Head of caudate nucleus (tissue), 42 donors: ENCODE measurements at places on chromosomes 12 and 14.

GRCh38 chr12:60072911-60073310, 477.1 kb downstream of the SLC16A7 start:
- DNase-seq = no peak

DNA sequence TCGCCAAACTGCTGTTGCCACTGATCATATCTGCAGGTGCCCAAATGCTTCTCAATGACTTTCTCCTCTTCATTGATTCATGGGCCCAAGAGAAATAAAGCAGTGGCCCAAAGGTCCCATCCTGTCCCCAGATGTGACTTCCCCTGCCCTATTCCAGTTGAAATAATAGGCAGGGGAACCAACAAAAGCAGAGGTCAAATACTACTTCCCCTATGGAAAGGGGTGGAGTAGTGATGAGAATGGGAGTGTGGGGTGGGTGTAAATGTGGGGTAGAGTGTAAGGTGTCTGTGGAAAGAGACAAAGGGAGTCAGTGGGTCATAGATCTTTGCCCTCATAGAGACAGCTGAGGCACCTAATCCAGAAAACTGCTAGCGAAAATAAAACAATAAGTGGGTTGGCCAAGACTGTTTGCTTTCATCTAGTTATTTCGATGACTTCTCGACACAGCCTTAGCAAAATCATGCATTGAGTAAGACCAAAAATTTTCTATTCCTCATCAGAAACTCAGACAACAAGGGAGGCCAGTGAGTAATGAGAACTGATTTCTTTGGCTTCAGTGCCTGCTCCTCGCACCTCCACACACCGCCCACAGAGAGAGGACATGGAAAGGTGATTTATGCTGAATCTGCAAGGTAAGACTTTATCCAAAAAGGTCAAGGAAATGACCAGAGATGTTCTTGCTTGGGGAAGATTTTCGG, 10.9 kb upstream of the IL22 start:
- DNase-seq = no peak

DNA sequence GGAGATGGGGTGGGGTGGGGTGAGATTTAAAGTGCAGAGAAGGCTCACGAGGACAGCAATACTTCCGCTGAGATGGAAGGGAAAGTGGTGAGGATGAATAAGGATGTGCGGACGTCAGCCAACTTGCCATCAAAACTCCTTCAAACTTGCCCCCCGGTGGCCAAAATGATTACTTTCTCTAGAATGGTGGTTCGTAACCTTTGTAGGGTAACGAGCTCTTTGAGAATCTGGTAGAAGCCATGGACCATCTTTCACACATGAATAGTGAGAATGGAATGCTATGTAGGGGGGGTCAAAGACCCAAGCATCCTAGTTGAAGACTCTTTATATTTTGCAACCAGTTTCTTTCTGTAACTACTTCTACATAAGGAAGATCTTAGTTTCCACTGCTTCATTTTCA, 245.9 kb upstream of the DDHD1 start:
- no peak for DNase-seq

DNA sequence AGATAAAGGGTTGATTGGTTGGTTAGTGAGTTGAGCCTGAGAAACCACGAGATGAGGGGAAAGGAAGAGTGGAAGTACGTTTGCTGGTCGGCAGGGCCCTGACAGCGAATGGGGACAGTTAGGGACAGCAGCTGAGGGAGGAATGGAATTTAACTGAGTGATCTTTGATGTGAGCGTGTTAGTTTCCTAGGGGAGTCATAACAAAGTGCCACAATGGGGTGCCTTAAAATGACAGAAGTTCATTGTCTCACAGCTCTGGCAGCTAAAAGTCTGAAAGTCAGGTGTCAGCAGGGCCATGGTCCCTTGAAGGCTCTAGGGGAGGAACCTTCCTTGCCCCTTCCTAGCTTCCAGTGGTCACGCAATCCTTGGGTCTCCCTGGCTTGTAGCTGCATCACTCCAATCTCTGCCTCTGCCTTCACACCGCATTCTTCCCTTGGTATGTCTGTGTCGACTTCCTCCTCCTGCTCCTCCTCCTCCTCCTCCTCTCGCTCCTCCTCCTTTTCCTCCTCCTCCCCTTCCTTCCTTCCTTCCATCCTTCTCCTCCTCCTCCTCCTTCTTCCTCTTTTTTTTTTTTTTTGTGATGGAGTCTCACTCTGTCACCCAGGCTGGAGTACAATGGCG, 26.0 kb upstream of the RIN3 start:
- DNase-seq = no peak

DNA sequence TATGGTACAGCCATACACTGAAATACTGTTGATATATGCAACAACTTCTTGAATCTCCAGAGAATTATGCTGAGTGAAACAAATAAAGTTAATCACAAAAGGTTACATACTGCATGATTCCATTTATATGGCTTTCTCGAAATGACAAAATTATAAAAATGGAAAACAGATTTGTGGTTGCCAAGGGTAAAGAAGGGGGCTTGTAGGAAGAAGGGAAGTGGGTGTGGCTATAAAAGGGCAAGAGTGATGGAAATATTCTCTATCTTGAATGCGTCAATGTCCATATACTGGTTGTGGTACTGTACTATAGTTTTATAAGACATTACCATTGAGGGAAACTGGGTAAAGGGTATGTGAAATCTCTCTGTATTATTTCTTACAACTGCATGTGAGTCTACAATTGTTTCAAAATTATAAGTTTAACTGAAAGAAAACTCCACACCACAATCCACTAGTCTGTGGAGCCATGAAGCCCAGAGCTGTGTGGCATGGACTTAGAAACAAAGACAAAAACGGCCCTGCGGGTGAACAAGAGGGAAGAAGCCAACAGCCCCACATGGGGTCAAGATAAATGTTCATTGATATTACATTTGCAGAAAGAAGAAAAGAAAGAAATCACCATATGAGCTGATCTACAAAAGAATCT, 18.3 kb upstream of the TSPAN11 start:
- DNase-seq = no peak

- DNase-seq = no peak
Observed at GRCh38 chr14:80456209-80456608, 244.9 kb upstream of the DIO2 start.

- DNase-seq = no peak
Observed at GRCh38 chr12:75437564-75437963, 43.0 kb upstream of the GLIPR1 start.

GRCh38 chr12:109089683-109090082, 3.6 kb downstream of the ALKBH2 start:
- no peak for DNase-seq

DNA sequence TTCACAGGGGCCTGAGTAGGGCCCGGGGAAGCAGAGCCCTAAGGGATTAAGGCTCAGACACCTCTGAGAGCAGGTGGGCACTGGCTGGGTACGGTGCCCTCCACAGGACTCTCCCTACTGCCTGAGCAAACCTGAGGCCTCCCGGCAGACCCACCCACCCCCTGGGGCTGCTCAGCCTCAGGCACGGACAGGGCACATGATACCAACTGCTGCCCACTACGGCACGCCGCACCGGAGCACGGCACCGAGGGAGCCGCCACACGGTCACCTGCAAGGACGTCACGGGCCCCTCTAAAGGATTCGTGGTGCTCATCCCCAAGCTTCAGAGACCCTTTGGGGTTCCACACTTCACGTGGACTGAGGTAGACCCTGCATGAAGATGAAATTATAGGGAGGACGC, 7.1 kb downstream of the LTBR start:
- DNase-seq = no peak

DNA sequence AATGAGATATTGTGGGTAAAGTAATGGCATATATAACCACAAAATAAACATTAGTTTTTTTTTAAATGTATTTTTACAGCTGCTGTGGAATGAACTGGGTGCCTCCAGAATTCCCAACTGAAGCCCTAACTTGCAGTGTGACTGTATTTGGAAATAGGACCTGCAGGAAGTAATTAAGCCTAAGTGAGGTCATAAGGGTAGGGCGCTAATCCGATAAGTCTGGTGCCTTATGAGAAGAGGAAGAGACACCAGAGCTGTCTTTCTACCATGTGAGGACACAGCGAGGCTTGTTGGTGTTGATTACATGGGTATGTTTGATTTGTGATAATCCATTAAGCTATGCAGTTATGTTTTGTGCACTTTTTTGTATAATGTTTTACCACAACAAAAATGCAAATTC, 136.8 kb downstream of the TPH2 start:
- DNase-seq = no peak

DNA sequence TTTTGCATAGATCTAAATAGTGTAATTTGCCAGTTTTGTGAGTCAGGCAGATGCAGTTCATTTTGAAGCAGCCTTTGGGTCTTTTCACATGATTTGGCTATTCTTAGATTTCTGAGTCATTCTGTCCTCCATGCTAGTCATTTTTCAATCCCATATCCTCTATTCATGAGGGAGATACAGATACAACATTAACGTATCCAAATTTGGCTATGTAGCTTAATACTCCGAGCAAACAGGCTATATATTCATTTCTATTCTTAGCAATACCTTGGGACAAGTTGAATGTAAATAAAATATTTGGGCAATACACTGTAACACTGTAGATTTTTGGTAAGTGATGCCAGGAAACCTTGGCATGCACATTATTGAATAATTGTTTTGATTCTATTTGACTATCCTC, 270.7 kb upstream of the PDE3A start:
- no peak for DNase-seq

DNA sequence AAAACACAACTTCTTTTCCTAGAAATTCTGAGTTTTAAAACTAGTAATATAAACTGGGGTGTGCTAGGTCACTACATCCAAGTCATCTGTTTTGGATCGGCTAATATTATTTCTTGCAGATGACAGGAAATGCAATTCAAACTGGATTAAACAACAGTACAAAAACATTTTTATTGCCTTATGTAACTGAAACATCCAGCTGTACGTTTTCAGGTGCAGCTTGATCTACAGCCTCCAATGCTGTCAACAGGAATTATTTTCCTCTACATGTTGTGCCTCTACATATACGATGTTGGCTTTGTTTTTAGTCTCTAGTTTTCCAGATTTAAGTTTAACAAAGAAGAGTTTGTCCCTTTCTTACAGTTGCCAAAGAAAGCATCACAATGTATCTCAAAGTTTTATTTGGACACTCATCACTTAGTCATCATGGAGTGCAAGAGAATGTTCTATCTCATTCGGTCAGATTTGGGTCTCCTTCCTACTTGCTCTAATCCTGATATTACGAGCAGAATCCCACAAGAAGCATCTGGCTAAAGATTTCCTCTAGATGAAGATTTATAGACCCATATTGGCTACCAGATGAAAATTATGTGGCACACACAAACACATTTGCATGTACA, 326.7 kb downstream of the SLC6A15 start:
- no peak for DNase-seq

DNA sequence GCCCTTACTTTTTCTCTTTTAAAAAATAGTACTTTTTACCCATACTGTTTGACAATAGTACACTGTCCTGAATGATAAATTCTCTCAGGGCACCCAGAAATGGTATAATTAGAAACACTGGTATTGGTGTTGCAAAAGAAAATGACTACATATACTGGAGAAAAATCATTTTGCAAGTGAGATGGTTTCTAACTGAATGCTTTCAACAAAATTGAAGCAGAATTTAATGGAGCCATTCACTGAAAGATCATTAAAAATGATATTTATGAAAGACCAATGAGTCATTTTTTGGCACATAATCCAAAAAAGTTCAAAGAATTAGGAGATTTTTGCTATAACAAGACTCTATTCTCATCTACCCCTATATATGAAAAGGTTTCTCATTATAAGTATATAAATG, 68.8 kb downstream of the TMTC1 start:
- no peak for DNase-seq

GRCh38 chr14:36771028-36771640, 109.5 kb downstream of the PAX9 start:
- no peak for DNase-seq

DNA sequence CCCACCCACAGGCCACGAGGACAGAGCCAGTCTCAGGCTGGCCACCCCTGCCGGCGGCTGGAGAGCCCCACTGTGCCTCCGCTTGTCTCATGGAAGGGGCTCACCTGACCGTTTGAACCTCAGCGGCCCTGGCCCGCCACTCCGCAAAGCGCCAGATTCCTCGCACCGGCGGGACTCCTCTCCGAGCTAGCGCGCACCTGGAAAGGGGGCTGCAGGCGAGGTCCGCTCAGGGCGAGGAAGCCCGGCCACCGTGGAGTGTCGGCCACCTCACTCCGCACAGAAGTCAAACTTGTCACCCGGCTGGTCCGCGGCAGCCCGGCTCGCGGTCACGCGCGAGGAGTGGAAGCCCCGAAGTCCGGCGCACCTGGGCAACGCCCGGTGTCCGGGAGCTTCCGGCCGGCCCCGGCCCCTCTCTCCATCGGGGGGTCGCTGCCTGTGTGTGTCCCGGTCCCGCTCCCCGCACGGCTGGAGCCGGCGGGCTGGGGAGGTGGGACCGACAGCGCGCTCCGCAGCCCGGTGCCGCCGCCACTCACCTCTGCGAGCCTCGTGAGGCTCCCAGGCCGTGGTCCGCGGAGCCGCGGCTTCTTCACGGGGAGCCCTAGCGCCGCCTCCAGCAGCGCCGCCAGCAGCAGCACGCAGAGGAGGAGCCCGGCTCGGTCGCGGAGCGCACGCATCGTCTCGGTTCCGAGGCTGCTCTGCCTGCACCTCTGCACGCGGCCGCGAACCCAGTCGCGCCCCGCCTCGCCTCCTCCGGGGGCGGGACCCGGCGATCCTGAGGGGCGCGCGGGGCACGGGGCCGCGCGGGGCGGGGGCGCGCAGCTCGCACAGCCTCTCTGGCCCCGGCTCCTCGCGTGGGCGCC, at the start of gene ISM2:
Gene ISM2, minus strand, starts transcription at position 697 of the 860 bp plus-strand sequence. Its CDS starts 23 bp downstream, at position 674.
- DNase-seq = peak; percentile 9

DNA sequence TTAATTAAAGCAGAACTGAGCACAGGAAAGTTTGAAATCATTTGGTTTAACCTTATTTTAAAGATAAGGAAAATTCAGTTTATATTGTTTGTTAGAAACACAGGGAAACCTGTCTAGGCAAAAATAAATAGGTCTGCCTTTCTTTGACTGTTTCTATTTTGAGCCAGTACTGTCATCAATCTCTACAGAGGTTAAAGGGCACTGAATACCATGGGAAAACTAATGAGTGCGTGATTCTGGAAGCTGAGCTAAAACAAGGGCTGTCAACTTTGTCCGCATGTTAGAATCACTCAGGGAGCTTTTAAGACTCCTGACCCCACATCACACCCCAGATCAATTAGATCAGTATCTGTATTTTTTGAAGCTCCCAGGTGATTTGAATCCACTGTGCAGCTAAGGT, 38.8 kb downstream of the NOPCHAP1 start:
- DNase-seq = no peak

DNA sequence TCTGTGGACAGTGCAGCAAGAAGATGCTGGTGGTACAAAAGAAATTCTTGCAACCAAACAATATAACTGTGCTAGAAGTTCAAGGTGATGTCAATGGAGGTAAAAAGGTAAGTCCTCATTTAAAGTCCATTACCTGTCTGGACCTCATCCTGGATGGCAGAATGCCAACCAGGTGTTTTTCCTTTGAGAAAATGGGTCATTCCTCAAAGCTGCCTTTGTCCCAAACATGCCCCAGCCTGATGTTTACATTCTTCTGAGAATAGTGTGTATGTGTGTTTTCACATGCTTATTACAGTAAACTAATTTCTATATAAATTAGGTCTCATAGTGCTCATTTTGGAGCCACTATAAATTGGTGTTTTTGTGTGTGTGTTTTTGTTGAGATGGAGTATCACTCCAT, 24.9 kb downstream of the ACTR6 start:
- no peak for DNase-seq

- no peak for DNase-seq
Observed at GRCh38 chr14:102317564-102318248, 1.8 kb upstream of the ZNF839 start.
